ENCODE measurements at places on chromosomes 4 and X.

GRCh38 chr4:67751260-67751659 lies 2.9 kb downstream of the GNRHR start:
- no peak for DNase-seq

GRCh38 chrX:130645955-130646583 lies 244.3 kb downstream of the RBMX2 start:
- DNase-seq: no peak

DNA sequence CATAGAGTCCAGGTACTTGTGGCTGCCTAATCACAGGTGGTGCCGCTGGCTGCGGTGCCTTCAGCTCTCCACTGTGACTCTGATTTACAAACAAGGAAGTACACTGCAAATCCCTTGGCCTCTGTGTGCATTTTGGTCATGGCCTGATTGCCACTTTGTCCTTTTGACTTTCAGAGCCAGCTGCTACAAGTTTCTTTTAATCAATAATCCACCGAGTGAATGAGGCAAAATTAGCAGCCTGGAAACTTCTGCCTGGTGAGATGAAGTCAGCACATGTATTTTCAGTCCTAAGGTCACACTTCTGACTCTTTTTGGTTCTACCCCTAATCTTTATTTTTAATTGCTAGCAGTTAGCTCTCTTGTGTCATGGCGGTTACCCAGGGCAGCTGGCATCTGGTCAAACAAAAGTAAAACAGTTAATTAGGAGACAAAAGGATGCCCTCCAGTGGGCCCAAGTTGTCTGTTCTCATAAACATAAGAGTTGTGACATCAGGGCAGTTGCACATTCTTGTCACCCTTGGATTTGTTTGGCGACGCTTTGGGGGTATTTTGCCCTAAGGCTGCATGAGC lies 62.3 kb upstream of the LNX1 start:
- DNase-seq: no peak

GRCh38 chrX:123833387-123833786 lies 26.5 kb upstream of the XIAP start:
- DNase-seq: peak; percentile 58

- no peak for DNase-seq
These were observed 213.4 kb downstream of the GC start for GRCh38 chr4:71570492-71570891.

- DNase-seq: no peak
These were observed 365.1 kb downstream of the AFF2 start for GRCh38 chrX:148865277-148866210.

GRCh38 chrX:153770601-153771414 lies 6.8 kb downstream of the PLXNB3 start:
- no peak for DNase-seq

DNA sequence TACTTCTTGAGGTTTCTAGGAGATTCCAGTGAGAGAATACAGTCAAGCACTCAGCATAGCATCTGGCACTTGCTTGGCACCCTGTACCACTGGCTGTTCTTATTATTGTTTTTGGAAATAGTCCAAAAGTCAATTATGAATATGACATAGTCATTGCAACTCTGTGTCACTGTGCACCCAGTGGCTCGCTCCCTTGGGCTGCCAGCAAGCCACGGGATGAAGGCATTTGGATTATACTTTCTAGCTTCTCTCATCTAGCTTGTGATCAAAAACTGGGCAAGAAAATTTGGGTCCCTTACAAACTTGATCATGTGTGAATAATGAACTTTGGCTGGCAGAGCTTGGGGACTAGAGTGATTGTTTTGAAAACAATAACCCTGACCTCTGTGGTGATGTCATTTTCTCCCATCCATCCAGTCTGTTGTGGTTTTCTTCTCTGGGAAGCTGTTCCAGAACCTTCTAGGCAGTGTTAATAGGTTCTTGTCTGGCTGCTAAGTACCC lies 32.7 kb upstream of the LIMCH1 start:
- no peak for DNase-seq

DNA sequence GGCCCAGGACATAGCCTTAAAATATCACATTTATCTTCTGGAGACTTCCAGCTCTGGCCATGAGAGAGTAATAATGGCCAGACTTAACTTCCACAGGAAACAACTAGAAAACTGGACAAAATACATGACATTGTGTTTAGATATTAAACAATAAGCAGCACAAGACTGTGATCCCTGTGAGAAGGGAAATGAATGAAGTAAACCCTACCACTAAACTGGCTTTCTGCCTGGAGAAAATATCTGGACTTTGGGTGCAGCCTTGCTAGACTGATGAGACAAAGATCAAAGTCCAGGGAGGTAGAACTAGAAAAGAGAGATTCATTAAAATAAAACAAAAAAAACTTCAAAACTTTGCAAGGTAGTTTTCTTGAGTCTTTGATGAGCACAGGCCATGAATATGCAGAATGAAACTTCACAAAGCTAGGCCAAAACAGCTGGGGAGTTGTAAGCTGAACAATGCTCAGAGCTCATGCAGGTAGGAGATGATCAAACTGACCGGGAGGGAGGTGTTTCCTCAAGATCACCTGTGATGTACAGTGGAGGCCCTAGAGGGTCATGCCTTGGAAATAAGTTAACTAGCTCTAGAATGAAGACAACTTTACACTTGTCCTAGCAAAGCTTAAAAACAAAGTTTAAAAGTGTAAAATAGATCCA lies 147.0 kb upstream of the SH3RF1 start:
- no peak for DNase-seq

- DNase-seq: peak; percentile 33
These were observed 80.6 kb downstream of the PBDC1 start for GRCh38 chrX:76253432-76253831.

DNA sequence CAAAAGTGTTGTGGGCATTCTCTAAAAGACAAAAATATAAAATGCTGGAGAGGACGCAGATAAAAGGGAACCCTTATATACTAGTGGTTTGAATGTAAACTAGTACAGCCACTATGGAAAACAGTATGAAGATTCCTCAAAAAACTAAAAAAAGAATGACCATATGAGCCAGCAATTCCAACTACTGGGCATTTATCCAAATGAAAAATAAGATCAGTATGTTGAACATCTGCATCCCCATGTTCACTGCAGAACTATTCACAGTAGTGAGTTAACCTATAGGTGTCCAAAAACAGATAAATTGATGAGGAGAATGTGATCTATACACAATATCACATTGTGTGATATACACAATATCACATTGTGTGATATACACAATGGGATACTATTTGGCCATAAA lies 1615.3 kb downstream of the PCDH18 start:
- no peak for DNase-seq

GRCh38 chr4:143773998-143774895 lies 73.8 kb upstream of the FREM3 start:
- peak; percentile 33 for DNase-seq

- DNase-seq: no peak
These were observed 45.8 kb downstream of the AREG start for GRCh38 chr4:74490736-74491135.
